ENCODE measurements at places on chromosomes 5 and 9. TPM values are rescaled to one million over a fixed set of nuclear protein-coding genes. Genes with fewer than 3 reads are reported as not detected.

GRCh38 chr9:37038302-37038942 is 4.4 kb upstream of the PAX5 start:
- DNase-seq: no peak

- DNase-seq: no peak
Measured at GRCh38 chr5:83817591-83817990, 96.9 kb upstream of the HAPLN1 start.

DNA sequence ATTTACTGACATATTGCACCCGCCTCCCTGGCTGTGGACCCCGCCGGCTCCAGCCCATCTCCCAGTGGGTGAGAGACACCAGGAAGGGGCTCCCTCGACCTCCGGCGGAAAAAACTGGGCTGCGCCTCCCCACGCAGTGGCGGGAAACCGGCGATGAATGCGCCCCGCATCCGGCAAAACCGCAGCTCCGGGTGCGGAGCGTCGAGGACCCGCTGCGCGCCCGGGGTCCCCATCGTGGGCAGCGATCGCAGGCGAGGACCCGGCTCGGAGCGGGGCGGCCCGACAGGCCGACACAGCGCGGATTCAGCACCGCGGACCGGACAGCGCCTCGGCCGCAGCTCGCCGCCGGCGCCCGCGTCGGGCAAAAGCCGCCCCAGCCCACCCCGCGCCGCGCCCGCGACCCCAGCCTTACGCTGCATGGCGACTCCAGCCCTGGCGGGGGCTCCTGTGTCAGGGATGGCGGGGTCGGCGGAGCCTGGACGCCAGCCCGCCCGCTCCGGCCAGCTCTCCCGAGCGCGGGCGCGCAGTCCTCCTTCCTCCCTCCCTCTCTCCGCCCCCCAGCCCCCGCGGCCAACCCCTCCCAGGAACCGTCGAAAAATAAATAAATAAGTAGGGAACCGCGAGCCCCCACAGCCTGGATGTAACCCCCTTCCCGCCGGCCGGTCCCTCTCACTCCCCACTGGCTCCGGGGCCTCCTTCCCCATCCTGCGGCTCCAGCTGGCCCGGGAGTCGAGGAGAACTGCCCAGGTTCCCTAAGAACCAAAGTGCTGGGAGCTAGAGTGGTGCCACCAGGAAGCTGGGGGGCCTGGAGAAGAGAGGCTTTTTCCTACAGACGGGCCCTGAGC is 3.1 kb downstream of the LHX3 start:
- DNase-seq: no peak

GRCh38 chr5:139470821-139471300 is at the start of gene SMIM33:
SMIM33 (plus strand) TSS chr5:139471004; CDS start chr5:139471122, 118 bp downstream.
- peak; percentile 56 for DNase-seq

- no peak for DNase-seq
Measured at GRCh38 chr5:10235350-10235749, 14.3 kb downstream of the ATPSCKMT start.

DNA sequence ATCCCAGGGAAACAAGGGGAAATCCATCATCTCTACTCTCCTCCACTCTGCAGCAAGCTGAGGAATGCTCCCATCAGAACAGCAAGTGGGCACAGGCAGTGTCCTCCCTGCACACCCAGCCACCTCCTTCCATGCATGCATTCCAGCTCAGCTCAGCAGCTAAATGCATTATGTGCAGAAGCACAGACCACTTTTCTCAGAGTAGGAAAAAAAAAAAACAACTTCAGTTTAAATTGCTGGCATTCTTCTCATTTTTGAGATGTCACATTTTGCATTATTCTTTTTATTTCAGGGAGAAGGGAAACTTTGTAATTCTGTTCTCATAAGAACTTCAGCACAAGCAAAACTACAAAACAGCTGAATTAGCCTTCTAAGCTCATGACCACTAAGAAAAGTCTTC is 312.2 kb downstream of the SEMA5A start:
- DNase-seq: no peak

GRCh38 chr9:71509054-71509453 is 259.3 kb downstream of the CEMIP2 start:
- no peak for DNase-seq

DNA sequence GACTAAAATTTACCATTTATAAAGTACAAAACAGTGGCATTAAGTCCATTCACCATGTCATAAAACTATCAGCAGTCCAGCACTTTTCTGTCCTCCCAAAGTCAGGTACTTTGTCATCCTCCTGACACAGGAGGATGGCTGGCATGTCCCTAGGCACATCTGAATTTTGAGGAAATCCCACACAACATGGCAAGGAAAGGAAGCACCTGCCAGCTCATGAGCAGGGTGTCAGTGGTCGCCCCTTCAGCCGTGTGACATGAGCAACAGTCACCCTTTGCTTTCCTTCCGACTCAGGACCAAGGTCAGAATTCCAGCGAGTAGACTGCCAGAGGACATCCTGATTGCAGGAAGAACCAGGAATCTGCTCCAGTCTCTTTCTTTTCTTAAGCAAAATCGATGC is 77.1 kb downstream of the PPARGC1B start:
- no peak for DNase-seq

GRCh38 chr9:103991698-103992097 is 102.4 kb upstream of the SMC2 start:
- no peak for DNase-seq

GRCh38 chr5:133919148-133920136 is 49.0 kb downstream of the C5orf15 start:
- no peak for DNase-seq

GRCh38 chr5:72649449-72649848 is 142.2 kb upstream of the ZNF366 start:
- no peak for DNase-seq

GRCh38 chr9:133519693-133520092 is 5.1 kb downstream of the MYMK start:
- no peak for DNase-seq

DNA sequence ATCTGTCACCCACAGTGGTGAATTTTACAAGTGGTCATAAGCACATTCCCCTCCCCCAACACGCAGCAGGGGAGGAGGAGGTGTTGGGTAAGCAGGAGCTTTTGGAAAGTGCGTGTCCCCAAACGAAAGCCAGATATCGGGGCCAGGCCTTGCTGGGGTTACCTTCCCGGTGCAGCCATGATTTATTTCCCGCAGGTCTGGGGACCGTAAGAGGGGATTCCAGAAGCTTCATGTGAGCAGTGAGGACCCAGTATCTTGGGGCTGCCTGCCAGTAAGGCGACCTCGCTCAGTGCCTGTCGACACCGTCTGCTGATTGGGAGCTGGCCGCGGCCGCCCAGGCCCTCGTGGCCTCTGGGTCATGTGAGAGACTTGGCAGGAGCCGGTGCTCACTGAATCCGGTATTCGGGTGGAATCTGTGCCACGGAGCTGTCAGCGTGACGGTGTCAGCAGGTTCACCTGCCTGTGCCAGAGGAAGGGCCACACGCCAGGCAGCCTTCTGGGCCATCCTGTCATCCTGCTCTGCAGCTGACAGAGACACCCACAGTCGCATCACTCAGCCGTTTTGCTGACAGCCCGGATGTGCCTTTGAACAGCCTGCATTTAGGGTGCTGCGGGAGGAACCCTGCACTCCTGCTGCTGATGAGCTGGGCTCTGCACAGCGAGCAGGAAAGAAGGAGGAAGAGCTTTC is 37.3 kb downstream of the SEC61B start:
- peak; percentile 67 for DNase-seq

CACNA1B gene
- total RNA-seq: not detected

FYB1 gene
- total RNA-seq: 270 TPM

CRHBP gene
- 0.43 TPM for total RNA-seq

TUSC1 gene
- not detected for total RNA-seq

TSSK1B gene
- total RNA-seq: not detected

TXNDC8 gene
- total RNA-seq: not detected

NTRK2 gene
- 2.3 TPM for total RNA-seq

ICE1 gene
- 24.4 TPM for total RNA-seq
